Suprapubic skin (tissue), 4 donors: ENCODE measurements at places on chromosomes 3 and 15. TPM values are rescaled to one million over a fixed set of nuclear protein-coding genes. Genes with fewer than 3 reads are reported as not detected.

The TMEM43 gene
- total RNA-seq: 213 TPM

The USP50 gene
- total RNA-seq: 1.3 TPM

The RMDN3 gene
- total RNA-seq: 44.8 TPM

The SPTBN5 gene
- total RNA-seq: 2.7 TPM

The OR4M2 gene
- not detected for total RNA-seq

GRCh38 chr3:147620906-147621305 is 211.7 kb downstream of the ZIC1 start:
- DNase-seq: no peak

DNA sequence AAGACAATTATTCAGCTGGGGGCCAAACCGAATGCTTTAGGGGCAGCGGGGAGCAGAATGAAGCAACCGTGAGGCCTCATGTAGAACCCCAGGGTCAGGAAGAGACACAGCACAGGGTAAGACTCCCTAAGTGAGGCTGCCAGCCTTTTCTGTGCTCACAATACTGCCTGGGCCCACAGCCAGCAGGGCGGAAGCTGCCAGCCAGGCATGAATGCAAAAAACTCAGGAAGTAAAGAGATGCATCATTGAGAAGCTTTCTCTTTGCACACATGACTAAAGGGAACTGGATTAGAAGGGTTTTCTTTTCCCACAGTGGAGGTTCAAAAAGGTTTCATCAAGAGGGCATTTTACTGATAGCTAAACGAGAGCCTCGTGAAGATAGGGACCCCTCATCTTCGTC is 33.3 kb downstream of the CA12 start:
- DNase-seq: peak; percentile 80

DNA sequence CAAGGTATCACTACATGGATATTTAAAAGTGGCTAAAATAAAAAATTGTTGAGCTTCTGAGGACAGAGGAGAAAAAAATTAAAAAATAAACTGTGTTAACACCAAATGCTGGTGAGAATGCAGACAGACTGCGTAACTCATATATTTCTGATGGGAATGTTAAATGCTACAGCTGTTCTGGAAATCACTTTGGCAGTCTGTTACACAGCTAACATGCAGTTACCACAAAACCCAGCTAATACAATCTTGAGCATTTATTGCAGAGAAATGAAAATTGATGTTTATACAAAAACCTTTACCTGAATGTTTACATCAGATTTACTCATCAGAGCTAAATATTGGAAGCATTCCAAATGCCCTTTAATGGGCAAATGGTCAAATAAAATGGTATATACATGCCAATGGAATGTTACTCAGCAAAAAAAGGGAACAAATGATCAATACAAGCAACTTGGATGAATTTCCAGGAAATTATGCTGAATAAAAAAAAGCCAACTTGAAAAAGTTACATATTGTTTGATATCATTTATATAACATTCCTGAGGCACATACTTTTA is 24.6 kb downstream of the MNS1 start:
- no peak for DNase-seq

DNA sequence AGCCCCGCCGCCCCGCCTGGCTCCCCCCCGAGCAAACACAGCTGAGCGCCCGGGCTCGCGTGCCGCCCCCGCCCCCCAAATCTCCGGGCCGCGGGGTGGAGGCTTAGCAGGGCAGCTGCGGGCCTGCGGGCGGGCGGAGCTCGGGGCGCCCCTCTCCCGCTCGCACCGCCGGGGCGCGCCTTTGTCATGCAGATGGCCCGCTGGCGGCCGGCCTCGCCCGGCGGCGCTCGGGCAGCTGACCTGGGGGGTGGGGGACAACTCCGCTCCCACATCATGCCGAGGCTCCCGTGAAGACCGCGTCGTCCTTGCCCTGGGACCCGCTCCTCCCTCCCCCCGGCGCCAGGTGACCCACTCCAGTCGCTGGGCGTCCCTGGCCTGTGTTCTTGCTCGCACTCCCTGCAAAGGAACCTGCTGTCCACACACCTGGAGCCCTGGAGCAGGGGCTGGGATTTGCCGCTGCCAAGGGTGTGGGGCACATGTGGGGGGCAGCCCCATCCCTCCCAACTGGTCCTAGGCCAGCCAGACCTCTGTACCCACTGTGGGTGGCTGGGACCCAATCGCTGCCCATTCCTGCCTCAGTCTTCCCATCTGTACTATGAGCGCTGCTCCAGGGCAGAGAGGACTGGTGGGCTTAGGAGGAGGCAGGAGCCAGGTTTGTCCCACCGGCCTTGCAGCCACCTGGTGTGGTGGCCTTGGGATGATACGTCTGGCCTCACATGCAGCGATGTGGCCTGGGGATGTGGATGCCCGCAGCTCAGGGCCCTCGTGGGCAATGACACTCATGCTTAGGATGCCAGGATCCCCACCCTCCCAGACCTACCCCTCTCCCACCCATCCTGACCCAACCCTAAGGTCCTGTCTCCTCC is 33.5 kb downstream of the DNAJB8 start:
- no peak for DNase-seq

GRCh38 chr3:154225536-154225935 is 98.8 kb downstream of the DHX36 start:
- DNase-seq: no peak

GRCh38 chr3:108713816-108714215 is 43.4 kb downstream of the RETNLB start:
- no peak for DNase-seq
